ENCODE measurements at places on chromosomes 3 and 15.
A peak's percentile ranks its signal among the peaks of the same experiment; 100 is the strongest.

- no peak for DNase-seq
Observed at GRCh38 chr3:115834068-115834467, 210.8 kb downstream of the GAP43 start.

GRCh38 chr3:66029443-66029842 lies 9.3 kb downstream of the MAGI1 start:
- DNase-seq = no peak

DNA sequence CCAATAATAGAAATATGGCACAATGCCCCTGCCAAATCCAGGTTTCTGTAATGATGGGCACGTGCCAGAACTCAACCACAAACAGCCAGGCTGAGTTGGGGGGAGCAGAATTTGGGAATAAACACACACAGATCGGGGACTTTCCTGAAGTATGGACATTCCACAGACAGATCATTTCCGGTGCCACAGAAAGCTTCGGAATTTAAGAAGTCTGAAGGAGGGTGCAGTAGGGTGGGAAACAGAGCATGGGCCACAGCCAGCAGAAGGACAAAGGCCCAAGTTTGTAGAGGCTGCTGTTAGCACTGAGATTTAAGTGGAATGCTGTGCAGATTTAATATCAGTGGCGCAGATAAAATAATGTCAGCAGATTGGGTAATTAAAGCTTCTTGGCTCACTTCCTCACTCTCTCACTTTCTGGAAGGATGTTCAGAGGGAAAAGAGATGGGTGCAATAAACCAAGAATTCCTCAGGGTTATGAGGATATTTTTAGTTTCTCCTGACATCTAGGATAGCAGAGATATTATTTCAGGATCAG lies 67.4 kb downstream of the MYLK start:
- DNase-seq = no peak

DNA sequence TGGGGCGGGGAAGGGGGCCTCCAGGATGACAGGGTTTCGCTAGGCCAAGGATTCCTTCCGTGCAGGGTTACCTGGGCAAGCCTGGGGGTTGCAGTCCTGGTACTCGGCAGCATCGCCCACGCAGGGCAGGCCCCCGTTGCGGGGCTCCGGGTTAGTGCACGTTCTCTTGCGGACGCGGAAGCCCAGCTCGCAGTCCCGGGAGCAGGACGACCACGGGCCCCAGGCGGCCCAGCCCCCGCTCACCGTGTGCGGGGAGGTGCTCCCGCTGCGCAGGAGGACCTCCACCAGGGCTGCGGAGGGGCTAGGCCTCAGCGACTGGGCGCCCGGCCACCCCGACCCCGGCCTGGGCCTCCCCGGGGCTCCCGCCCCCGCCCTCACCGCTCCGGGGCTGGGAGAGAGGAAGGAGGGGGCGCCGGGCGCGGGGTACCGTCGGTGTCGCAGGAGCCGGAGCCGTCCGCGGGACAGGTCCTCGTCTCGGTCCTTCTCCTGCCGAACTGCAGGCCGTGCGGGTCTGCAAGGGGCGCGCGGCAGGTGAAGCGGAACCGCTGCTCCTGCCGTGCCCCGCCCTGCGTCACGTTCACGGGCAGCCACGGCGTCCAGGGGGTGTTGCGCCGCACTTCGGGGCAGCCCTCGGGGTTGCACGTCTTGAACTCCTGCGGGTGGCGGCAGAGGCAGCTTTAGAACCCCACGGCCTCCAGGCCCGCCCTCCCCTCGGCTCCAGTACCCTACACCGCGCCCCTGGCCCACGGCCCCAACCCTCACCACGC lies 114.6 kb downstream of the SEMA5B start:
- no peak for DNase-seq

- no peak for DNase-seq
Observed at GRCh38 chr15:69375151-69375790, 38.9 kb upstream of the KIF23 start.

DNA sequence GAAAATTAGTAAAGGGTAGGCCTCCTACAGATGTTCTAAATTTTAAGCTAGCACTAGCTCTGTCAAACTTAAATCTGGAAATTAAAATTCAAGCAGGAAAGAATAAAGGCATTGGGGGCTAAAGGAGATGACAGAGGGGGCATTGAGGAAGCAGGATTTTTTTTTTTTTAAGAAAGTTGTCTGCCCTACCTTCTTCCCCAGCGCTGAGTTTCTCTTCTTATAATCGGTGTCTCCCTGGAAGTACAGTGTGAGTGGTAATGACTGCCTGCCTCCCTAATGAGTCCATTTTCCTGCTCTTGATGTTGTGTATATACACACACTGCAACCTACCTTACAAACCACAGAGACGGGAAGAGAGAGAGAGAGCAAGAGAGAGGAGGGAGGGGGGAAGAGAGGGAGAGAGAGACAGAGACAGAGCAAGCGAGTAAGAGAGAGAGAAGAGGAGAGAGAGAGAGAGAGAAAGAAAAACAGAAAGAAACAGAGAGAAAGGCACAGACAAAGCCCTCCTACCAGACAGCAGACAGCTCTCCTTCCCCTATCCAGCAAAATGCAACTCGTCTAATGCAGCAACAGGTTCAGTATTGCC lies 47.0 kb downstream of the ZBTB20 start:
- DNase-seq = peak; percentile 20

- DNase-seq = no peak
Observed at GRCh38 chr3:69161587-69162307, 39.4 kb upstream of the LMOD3 start.

GRCh38 chr15:22839046-22839695 lies 705 bp downstream of the NIPA2 start:
- DNase-seq = no peak

DNA sequence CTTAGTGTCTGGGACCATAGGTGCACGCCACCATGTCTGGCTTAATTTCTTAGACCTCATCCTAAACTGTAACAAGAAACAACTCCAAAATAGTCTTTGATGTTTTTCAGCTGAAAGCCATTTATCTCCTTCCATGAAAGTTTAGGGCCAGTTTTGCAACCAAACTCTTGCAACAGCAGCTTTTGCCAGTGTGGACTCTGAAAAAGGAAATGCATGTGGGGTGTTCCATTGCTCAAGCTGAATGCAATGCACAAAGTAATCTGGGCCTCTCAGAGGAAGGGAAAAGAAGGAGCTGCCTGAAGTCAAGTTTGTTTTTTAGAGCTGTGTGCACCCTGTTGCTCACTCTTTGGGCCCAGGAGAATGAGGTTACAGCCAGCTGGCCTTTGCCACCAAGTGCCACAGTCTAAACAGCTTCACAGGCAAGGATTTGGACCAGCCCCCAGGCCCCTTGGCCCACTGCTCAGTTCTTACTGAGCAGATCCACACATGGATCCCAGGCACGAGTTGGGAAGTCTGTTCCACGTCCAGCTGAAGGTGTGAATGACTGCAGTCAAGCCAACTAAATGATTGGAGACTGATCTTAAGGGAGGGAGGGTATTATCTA lies 212.3 kb upstream of the LRRFIP2 start:
- no peak for DNase-seq

DNA sequence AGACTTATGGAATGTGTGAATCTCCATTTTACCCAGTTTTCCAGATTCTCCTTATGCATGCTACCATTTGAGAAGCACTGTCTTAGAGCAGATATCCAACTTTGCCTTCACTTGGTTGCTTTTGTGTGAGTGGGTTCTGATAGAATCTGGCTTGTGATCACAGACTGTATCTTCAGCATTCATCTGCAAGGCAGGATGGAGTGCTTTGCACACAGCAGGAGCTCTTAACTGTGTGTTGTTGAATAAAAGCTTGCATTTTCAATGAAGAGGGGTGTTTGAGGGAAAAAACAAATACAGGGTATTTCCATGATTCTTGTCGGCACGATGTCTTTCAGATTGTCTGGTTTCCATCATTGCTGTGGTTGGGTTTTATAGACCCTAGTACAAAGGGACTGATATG lies 24.4 kb downstream of the IL1RAP start:
- DNase-seq = no peak

- DNase-seq = no peak
Observed at GRCh38 chr3:181987736-181988135, 276.0 kb downstream of the SOX2 start.

DNA sequence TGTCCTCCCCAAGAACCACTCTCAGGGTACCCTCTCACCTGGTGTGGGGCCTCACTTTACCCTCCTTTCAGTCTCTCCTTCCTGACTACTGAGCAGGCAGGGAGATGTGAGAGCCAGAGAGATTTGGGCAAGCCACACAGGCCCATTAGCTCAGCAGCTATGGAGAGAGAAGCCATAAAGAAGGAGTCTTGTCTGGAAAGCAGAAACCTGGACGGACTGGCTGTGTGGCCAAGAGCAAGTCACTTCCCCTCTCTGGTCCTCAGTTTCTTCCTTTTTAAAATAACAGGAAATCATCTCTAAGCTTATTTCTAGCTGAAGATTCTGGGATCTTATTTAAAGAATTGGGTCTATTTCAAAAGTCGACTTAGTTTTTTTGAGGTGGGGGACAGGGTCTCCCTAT lies 65.8 kb upstream of the ZNF148 start:
- no peak for DNase-seq

- DNase-seq = no peak
Observed at GRCh38 chr15:29139540-29140459, 129.8 kb downstream of the NSMCE3 start.

DNA sequence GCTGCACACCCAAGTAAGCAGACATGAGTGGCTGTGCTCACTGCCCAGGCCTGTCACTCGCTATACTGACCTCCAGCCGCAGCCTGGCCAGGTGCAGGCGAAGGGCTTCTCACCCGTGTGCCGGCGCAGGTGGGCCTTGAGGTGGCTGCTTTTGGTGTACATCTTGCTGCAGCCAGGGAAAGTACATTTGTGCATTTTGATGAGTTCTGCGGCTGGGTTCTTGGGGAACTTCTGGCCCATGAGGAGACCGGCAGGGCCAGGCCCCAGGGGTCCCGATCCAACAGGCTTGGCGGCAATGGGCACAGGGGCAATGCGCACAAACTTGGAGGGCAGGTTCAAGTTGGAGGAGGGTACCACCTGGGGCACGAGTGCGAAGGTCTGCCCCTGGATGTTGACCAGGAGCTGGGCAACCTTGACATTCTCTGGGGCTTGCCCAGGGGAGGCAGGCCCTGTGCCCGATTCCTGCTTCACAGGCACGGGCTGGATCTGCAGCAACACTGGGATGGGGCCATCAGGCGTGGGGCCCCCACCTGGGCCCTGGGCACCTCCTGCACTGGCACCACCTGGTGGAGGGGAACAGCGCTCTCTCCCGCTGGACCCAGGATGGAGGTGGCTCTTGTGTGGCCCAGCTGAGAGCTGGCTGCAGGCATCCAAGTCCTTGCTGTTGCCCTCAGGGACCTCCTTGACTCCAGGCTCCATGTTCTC lies 5.3 kb downstream of the KLF15 start:
- no peak for DNase-seq

- DNase-seq = no peak
Observed at GRCh38 chr3:37956723-37957538, 33.7 kb upstream of the VILL start.

DNA sequence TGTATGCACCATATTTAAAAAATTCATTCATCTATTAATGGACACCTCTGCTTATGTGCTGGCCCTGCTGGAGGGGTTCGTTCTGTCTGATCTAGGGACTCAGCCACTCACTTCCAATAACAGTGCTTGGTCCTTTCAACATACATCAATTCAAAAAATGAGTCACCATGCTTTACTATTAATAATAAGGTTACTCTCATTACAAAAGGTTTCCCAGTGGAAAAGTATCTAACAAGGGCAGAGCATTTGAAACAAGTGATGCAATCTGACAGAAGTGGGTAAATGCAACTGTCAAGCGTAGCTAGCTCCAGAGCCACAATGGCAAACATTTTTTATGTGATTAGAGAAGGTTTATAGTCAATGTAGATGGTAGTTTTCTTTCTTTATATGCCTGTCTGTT lies 67.9 kb upstream of the TNIK start:
- DNase-seq = no peak

- no peak for DNase-seq
Observed at GRCh38 chr3:9135526-9135925, 113.9 kb downstream of the SRGAP3 start.

- DNase-seq = no peak
Observed at GRCh38 chr15:35545316-35545823, 595 bp downstream of the DPH6 start.

GRCh38 chr3:107690522-107691138 lies 167.9 kb downstream of the BBX start:
- DNase-seq = no peak

- no peak for DNase-seq
Observed at GRCh38 chr3:124745756-124746155, 15.5 kb downstream of the UMPS start.

DNA sequence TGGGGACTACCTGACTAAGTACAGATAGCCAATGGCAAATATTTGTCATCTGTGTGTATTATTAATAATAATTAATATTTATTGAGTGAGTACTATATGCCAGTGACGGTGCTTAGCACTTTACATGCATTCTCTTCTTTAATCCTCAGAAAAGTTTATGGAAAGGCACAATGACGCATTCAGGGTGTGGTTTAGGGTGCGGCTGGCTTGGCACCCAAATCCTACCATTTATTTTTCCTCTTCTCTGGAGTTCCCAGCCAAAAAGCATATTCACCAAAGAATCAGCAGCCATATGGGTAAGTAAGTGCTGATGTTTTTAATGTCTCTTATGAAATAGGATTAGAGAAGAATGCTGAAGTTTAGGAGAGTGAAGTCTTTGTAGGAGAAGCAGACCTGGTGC lies 140.4 kb upstream of the TP63 start:
- DNase-seq = no peak

DNA sequence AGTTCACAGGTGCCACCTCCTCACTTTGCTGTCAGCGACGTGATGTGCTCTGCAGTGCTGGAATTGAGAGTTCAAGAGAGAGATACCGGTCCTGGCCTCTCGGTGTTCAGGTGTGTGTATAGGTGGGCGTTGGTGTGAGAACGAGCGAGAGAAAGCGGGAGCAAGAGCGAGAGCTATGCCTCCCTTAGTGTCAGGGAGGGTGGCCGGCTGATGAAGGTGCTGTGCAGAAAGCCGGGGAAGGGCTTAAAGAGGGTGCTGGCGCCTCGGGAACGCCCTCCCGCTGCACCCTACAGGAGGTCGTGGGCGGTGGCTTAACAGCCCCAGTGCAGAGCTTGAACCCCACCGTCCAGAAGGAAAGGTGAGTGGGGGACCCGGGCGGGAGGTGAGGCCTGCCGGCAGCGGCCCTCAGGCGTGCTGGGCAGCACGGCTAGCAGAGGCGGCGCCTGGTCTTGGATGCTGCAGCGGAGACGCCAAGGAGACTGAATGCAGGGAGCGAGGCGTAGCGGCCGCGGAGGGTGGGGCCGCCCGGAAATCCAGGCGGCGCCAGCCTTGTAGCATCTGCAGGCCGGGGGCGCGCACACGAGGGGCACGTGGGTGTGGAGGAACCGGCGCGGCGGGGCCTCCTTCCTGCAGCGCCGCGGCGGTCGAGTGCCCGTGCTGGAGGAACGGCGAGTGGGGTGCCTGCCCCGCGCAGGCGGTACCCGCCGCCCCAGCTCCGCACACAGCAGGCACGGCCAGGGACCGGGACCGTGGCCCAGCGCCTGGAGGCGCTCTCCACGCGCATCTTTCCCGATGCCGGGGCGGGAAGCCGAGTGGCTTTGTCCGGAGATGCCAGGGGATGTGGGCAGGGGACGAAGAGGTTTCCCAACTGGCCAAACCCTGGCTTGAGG lies 246.8 kb upstream of the TOPAZ1 start:
- DNase-seq = no peak

GRCh38 chr3:57753016-57753415 lies 3.1 kb upstream of the SLMAP start:
- DNase-seq = no peak

Data from T-helper 22 cell (primary cell).